GM23248 (cell line): ENCODE measurements at places on chromosomes 7 and 10.
A peak's percentile ranks its signal among the peaks of the same experiment; 100 is the strongest.

DNA sequence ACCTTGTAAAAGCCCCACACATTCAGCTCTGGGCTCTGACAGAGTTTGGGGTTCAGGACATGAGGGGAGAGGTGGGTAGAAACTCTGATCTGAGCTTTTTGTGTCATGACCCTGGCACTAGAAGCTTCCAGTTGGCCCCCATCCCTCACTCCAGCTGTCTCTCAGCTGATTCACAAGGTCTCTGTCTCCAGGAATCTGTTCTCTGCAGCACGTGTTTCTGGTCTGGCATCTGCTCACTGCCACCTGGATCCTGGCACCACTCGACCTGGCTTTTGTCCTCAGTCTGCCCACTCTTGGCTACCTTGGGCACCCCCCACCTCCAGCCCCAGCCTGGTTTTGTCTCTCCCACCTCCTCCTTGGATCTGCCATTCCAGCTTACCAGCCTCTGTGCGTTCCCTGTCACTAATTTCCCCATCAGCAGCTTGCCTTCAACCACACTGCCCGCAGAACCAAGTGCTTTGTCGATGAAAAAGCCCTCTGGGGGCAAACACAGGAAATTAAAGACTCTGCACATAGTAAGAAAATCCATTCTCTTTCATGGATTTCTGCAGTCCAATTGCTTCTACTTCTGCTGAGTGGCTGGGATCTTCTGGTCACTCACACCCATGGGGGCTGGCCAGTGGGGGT lies 18.3 kb upstream of the ADCYAP1R1 start:
- DNase-seq, result no peak

GRCh38 chr7:149764481-149765398 lies 8.6 kb downstream of the ZNF467 start:
- no peak for DNase-seq

DNA sequence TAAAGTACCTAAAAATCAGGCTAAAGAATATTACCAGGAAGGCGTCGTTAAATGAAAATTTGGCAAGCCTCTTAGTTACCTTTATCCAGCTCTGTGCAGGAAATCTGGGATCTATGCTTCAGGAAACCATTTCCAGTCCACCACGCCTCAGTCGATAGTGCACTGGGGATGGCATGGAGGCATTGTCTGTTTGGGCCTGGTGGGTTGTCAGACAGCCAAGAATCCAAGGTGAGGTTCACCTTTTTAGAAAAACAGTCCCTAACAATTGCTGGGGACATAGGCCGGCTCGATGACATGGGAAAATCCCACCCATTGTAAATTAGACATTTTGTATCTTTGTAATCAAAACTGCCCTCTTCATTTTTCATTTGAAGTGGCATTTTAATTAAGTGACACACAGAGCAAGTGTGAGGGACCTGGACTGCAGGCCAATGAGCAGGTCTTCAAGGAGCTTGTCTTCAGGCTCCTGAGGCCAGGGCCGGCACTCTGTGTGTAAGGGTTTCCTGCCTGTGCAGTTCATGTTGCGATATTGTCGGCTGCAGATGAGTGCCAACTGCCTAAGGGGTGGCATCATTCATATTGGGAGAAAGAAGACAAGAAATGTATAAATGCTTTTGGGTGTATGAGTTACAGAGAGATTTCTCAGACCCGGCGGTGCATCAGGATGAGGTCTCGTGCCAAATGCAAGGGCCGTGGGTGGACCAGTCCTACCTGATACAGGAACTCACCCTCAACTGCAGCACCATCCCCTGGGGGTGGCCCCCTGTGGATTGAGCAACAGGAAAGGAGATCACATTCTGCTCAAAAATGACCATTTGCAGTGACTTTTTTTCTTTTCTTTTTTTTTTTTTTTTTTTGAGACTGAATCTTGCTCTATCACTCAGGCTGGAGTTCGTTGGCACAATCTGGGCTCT lies 80.8 kb downstream of the PTPRE start:
- no peak for DNase-seq

DNA sequence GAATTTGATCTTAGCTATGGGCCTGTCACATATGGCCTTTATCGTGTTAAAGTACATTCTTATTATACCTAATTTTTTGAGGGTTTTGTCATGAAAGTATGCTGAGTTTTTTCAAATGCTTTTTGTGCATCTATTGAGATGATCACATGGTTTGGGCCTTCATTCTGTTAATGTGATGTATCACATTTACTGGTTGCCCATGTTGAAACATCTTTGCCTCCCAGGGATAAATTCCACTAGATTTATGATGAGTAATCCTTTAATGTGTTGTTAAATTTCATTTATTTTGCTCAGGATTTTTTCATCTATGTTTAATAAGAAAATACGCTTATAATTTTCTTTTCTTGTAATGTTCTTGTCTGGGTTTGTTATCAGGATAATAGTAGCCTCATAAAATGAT lies 442.0 kb downstream of the MDFIC start:
- DNase-seq, result peak; percentile 50

GRCh38 chr10:133013463-133013862 lies 71.1 kb upstream of the CFAP46 start:
- DNase-seq, result no peak

DNA sequence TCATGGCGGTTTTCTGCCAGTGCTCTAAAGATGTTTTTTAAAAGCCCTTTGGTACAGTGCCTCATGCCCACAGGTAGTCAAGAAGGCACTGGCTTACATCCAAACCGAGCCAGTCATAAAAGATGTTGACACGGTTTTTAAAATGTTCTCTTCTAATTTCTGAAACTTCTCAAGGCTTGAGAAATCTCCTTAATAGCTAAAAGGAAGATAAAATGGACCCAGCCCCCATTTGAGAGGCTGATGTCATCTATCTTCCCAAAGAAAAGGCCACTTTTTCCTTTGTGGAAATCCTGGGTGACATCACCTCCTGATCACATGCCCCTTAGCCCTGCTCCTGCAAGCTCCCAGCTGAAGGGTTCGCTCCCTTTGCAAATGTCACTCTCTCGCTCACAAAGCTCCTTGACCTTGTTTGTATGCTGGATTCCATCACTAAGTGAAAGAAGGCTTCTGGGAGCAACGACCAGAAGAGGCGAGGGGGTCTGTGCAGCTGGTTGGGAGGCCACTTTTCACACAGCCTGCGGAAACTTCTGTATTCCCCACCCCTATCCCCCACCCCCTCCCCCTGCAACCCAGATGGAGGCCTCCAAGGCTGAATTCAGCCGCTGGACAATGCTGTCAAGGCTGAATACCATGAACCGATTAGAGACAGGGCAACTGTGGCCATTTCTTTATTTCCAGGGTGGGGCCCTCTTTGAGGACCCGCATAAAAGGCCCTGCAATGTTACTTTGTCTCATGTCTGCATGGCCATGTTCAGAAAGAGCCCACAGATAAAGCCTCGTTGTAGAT lies 122.8 kb downstream of the CUBN start:
- DNase-seq, result peak; percentile 36

DNA sequence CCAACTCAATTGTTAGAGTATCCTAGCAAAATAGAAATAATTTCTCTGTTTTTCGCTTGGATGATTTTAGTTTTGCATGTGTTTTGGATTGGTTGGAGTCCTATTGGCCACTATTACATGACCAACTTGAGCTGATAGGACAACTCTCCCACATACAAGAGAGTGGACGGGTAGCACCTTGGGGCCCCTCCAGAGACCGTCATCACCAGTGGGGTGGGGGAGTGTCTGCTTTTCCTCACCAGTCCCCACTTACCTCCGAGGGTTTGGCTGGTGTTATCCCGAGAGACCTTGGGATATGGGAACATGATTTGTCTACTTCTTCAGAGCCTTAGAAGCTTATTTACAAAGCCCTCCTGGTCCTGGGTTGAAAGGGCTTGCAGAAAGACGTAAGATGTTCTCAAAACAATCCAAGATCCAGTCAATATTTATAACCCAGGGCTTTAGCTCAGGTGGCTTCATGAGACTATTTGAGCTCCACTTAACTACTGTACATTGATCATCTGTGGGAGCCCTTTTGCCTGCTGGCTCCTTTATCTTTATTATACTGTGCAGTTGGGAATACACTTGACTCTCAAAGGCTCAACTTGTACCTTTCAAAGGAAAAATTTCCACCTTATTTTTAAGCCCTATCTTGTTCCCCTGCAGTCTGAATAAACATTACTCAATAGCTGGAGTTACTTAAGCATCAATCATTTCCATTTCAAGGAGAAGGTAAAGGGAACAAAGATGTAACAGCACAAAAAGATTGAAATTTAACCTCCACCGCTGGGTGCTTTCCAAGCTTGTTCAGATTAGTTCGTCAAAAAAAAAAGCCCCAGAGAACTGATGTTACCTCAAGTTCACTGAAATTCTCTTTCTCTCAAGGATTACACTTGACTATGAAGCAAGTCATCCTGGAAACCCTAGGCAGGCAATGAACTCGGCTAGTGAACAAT lies 119.7 kb downstream of the WDR11 start:
- no peak for DNase-seq

- no peak for DNase-seq
Observed at GRCh38 chr10:79193694-79194382, 125.1 kb downstream of the ZMIZ1 start.

DNA sequence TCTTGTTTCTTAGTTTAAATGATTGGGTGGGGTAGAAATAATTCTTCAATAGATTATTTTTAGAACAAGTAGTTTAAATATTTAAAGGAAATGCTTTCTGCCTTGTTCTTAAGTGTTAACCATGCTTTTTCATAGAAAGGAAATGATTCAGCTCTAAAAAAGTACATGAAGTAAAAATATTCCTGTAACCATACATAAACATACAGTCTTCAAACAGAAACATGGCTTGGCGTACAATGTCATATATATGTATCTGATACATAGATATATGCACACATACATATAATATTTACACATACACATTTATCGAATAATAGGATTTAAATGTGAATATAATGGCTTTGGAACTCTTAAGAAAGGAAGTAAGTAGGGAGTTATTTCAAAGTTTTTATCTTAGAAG lies 84.4 kb downstream of the RUNDC3B start:
- DNase-seq, result peak; percentile 21

DNA sequence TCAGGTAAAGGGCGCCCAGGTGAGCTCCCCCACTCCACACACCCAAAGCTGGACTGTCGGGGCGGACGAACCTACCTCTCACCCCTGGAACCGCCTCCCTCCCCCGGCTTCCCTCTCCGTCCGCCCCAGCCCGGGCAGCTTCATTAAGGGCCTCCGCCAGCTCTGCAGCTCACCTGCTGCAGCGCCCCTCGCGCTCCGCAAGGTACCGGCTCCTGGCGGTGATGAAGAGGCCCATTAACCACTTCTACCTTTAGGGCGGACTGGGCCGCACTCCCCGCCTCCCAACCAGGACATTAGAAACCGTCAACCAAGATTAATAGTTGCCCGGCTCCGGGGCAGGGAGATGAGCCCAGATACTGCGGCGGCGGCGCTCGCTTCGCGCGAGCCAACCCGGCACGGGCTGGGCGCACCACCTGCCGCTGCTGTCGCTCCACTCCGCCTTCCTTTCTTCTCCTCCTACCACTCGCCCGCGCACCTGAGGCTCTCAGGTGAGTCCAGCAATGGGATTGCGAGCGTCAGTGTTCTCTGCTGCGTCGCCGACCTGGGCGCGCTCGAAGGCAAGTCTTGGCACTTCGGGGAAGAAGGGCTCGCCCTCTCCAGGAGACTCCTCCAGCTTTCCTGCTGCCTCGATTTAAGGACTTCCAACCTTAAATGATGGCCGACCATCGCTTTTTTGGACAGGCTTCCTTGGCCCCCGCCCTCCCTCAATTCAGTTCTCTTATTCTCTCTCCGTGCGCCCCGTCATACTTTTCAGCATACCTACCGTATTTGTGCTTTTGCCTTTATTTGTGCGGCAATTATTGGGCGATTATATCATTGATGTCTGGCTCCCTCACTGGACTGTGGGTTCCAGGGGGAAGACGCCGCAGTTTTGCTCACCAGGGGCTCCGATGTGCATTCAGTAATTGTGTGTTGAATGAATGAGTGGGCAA lies 13.6 kb upstream of the KAZALD1 start:
- DNase-seq, result no peak

- peak; percentile 32 for DNase-seq
Observed at GRCh38 chr7:28726555-28726954, 231.6 kb downstream of the TRIL start.

DNA sequence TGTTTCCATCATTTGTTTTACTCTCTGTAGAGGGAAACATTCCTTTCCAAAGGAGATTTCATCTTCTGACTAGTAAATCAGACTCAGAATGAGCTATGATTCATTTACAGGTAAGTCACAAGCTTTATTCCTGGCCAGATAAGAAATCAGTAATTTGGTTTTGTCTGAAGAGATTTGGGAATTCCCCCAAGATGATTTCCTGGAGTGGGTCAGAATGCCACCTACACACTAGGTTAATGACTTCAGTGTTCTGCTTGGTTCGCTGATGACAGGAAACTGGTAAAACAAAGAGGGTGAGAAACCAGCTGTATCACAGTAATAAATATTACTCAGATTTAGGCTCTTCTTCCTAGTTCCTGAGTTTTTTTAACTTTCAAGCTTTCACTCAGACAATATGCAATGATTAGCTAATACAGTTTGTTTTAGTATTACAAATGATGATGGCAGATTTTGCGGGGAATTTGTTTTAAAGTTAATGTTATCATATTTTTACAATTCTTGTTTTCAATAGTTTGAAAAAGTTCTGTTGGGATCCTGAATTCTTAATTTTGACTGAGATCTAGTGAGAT lies 8.3 kb upstream of the ASZ1 start:
- DNase-seq, result no peak

- DNase-seq, result no peak
Observed at GRCh38 chr10:97328646-97329453, 5.7 kb downstream of the FRAT2 start.

DNA sequence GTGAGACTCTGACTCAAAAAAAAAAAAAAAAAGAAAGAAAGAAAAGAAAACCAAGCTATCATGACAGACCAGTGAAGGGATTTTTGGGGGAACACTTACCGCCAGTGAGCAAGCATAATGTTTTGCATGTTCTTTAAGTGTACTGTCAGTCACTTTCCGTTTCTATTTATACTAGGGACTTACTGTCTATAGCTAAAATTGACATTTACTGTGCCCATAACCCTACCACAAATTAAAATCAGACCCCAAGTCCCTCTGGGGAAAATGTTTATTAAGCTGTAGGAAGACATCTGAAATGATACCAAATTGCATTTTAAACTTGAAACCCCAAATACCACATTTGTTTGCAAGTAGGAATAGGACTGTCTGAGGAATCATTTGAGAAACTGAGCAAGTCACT lies 252.8 kb downstream of the TRIL start:
- no peak for DNase-seq

DNA sequence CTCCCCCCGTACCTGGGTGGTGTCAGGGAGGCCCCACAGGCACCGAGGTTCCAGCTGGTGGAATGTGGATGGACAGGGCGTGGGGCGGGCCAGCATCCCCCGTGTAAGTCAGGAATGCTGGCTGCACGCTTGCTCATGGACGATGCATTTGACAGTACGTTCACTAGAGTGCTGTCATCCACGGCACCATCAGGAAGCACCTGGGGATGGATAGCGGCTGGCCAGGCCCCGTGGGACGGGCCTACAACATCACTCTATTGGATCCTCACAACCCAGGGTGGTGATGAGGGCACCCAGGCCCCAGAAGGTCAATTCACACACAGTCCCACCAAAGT lies 63.6 kb downstream of the INSIG1 start:
- DNase-seq, result no peak

DNA sequence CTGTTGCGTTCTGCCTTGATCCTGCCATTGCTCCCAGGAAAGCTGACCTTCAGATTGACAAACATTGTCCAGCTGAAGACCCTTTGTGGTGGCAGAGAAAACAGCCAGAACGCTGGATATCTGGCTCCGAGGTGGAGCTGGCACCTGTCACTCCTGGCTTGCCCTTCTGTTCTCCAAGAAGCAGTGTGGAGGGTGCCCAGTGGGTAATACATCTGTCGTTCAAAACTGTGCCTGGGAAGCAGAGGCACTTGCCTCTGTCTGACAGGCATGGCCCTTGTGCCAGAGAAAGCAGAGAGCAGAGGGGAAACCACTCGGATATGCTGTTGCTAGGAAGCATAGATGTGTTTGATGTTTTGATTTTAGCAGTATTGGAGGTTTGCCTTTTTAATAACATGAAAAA lies 231.4 kb downstream of the BMPER start:
- no peak for DNase-seq
